Activated T-helper 2 cell treated with anti-CD3 and anti-CD28 coated beads, Interferon-gamma antibody, Interleukin-2, Interleukin-4, amounts not matched to agents 10 μg/mL and 5 μg/mL and 100 μg/mL, durations not matched to agents 14 hours and 24 hours and 36 hours (primary cell): ENCODE measurements at places on chromosomes 6 and 20.

GRCh38 chr6:170542031-170542719 lies 10.9 kb downstream of the PSMB1 start:
- H3K4me1 ChIP-seq: peaks cover 9% of the 10 kb centered on the region
- H3K27me3 ChIP-seq: no peaks in the 10 kb centered on the region
- H3K36me3 ChIP-seq: peaks cover 94% of the 10 kb centered on the region
- DNase-seq: no peak

- peak overlapping the region; percentile 67 for H3K27ac ChIP-seq
- peaks cover 35% of the 10 kb centered on the region for H3K4me1 ChIP-seq
- peaks cover 6% of the 10 kb centered on the region for H3K27me3 ChIP-seq
- H3K4me3 ChIP-seq: peak overlapping the region; percentile 73
- H3K36me3 ChIP-seq: peaks cover 23% of the 10 kb centered on the region
These were observed 1.2 kb downstream of the PM20D2 start for GRCh38 chr6:89146718-89147700.

DNA sequence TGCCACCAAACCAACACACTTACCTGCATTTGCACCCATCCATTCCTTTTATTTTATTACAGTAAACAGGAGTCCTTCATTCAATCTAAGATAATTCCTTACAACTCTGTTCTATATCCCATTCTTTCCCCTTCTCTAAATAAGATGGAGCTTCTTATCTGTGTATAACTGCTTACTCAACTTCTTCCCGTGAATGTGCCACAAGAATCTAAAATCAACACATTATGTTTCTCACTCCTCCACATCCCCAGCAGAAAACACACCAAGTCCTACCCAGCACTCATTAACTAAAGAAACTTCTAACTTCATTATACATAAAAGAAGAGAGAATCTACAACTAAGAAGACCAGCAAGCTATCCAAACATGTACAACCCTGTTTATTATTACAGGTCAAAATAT lies 141.1 kb downstream of the COL21A1 start:
- H3K27me3 ChIP-seq: no peaks in the 10 kb centered on the region
- no peaks in the 10 kb centered on the region for H3K36me3 ChIP-seq
- no peaks in the 10 kb centered on the region for H3K4me1 ChIP-seq

DNA sequence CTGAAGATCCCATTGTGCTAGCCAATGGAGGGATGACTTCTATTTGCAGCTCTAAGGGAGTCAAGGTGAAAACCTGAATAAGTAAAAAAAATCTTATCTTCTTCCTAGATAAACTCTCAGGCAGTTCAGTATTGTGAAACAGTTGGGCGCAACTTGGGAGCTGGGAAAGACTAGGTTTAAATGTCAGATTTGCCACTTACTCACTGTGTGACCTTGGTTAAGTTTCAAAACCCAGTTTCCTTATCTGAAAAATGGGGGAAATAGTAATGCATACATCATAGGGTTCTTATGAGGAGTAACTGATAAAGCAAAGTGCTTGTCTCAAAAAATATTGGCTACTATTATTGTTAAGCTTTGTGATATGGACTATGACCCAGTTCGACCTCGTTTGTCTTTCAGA lies 88.8 kb downstream of the CD83 start:
- H3K27me3 ChIP-seq: no peaks in the 10 kb centered on the region
- H3K27ac ChIP-seq: no peak overlapping the region
- peaks cover 25% of the 10 kb centered on the region for H3K4me1 ChIP-seq
- H3K4me3 ChIP-seq: no peak overlapping the region
- H3K36me3 ChIP-seq: no peaks in the 10 kb centered on the region

DNA sequence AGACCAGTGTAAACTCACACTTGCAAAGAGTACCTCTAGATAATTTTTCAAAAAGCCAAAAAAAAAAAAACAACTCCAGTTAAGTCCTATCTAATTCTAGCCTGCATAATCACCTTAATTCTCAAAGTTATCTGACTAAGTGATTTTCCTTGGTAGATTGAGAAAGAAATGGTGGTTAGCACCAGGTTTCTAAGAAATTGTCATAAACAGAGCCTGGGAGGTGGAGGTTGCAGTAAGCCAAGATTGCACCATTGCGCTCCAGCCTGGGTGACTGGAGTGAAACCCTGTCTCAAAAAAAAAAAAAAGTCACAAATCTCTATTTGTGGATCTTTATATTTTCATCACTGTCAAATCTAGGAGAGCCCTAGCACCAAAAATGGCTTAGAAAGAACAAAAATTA lies 8.9 kb downstream of the FBXO5 start:
- H3K27ac ChIP-seq: peak overlapping the region; percentile 7
- H3K36me3 ChIP-seq: peaks cover 86% of the 10 kb centered on the region
- H3K4me1 ChIP-seq: peaks cover 47% of the 10 kb centered on the region

DNA sequence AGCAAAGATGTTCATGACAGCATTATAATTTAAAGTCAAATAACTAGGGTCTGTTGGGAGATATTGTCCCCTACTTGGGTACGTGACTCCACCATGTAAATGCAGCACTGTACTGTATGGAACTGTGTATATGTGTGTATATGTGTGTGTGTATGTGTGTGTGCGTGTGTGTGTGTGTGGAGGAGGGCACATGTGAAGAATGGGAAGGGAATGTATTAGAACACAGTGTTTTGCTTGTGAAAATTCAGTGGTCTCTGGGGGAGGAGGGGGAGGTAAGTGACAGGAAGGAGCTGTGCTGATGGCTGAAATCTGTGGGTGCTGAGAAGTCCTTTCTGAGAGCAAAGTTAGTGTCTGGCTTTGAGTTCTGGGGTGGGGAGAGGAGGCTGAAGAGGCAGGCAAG lies 23.9 kb upstream of the VEGFA start:
- no peaks in the 10 kb centered on the region for H3K36me3 ChIP-seq
- H3K4me1 ChIP-seq: no peaks in the 10 kb centered on the region
- H3K27ac ChIP-seq: no peak overlapping the region
- no peak for DNase-seq
- no peak overlapping the region for H3K4me3 ChIP-seq

DNA sequence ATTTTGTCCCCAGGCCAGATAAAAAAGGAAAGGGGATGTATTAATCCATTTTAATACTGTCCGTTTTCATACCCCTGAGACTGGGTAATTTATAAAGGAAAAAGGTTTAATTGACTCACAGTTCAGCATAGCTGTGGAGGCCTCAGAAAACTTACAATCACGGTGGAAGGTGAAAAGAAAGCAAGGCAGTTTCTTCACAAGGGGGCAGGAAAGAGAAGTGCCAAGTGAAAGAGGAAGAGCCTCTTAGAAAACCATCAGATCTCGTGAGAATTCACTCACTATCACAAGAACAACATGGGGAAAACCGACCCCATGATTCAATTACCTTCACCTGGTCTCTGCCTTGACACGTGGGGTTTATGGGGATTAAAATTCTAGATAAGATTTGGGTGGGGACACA lies 152.5 kb downstream of the IBTK start:
- no peaks in the 10 kb centered on the region for H3K4me1 ChIP-seq
- H3K27ac ChIP-seq: no peak overlapping the region
- H3K36me3 ChIP-seq: no peaks in the 10 kb centered on the region
- no peaks in the 10 kb centered on the region for H3K27me3 ChIP-seq
- no peak for DNase-seq
- no peak overlapping the region for H3K4me3 ChIP-seq

- H3K27me3 ChIP-seq: no peaks in the 10 kb centered on the region
- no peak overlapping the region for H3K4me3 ChIP-seq
- no peak overlapping the region for H3K27ac ChIP-seq
- H3K36me3 ChIP-seq: peaks cover 8% of the 10 kb centered on the region
- DNase-seq: no peak
These were observed 15.2 kb downstream of the DEFB132 start for GRCh38 chr20:272718-273117.

- H3K4me3 ChIP-seq: no peak overlapping the region
- no peaks in the 10 kb centered on the region for H3K4me1 ChIP-seq
- H3K27me3 ChIP-seq: peaks cover 3% of the 10 kb centered on the region
- no peaks in the 10 kb centered on the region for H3K36me3 ChIP-seq
- no peak for DNase-seq
These were observed 49.1 kb upstream of the PLCB1 start for GRCh38 chr20:8082989-8083388.

GRCh38 chr6:165732696-165733488 lies 69.9 kb upstream of the PDE10A start:
- H3K4me3 ChIP-seq: no peak overlapping the region
- no peaks in the 10 kb centered on the region for H3K27me3 ChIP-seq
- no peak for DNase-seq
- no peaks in the 10 kb centered on the region for H3K36me3 ChIP-seq

GRCh38 chr6:21522797-21523456 lies 70.6 kb upstream of the SOX4 start:
- no peaks in the 10 kb centered on the region for H3K36me3 ChIP-seq
- no peak for DNase-seq
- H3K27ac ChIP-seq: no peak overlapping the region
- no peaks in the 10 kb centered on the region for H3K4me1 ChIP-seq

- DNase-seq: no peak
- H3K27me3 ChIP-seq: no peaks in the 10 kb centered on the region
- H3K36me3 ChIP-seq: no peaks in the 10 kb centered on the region
- H3K27ac ChIP-seq: no peak overlapping the region
- peaks cover 13% of the 10 kb centered on the region for H3K4me1 ChIP-seq
- H3K4me3 ChIP-seq: no peak overlapping the region
These were observed 10.6 kb downstream of the NOL4L start for GRCh38 chr20:32574296-32575226.
